ENCODE measurements at places on chromosomes 2 and 18. TPM values are rescaled to one million over a fixed set of nuclear protein-coding genes. Genes with fewer than 3 reads are reported as not detected.

DNA sequence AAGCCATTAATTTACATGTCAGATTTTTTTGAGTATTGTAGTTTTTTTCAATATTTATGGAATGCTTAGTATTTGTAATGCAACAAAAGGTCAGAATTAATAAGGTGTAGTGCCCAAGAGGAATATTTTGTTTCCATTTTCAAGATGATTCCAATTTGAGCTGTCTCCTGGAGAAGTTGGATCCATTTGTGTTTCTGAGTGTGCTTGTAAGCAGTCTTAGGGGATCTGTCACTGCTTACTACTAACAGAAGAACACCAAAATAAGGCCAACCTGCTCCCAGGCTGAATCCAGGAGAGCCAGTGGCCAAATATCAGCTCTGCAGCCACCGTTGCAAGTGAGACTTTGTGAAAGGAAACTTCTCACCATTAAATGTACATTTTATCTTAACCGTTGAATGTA is 129.9 kb downstream of the AGAP1 start:
- H3K27ac ChIP-seq: no peak overlapping the region
- H3K4me3 ChIP-seq: no peak overlapping the region
- no peak for DNase-seq
- H3K36me3 ChIP-seq: no peaks in the 10 kb centered on the region

GRCh38 chr2:43274721-43275120 is 48.3 kb upstream of the ZFP36L2 start:
- H3K27ac ChIP-seq: no peak overlapping the region
- H3K36me3 ChIP-seq: peaks cover 4% of the 10 kb centered on the region
- no peak overlapping the region for H3K4me3 ChIP-seq
- peaks cover 27% of the 10 kb centered on the region for H3K4me1 ChIP-seq
- no peak for DNase-seq
- no peaks in the 10 kb centered on the region for H3K27me3 ChIP-seq

GRCh38 chr2:189515264-189515663 is 65.3 kb downstream of the SLC40A1 start:
- H3K36me3 ChIP-seq: no peaks in the 10 kb centered on the region
- no peaks in the 10 kb centered on the region for H3K4me1 ChIP-seq
- no peak overlapping the region for H3K4me3 ChIP-seq
- H3K27me3 ChIP-seq: no peaks in the 10 kb centered on the region

GRCh38 chr2:27407798-27408491 is 1.4 kb downstream of the PPM1G start:
- peak overlapping the region; percentile 68 for H3K27ac ChIP-seq
- peaks cover 17% of the 10 kb centered on the region for H3K4me1 ChIP-seq

DNA sequence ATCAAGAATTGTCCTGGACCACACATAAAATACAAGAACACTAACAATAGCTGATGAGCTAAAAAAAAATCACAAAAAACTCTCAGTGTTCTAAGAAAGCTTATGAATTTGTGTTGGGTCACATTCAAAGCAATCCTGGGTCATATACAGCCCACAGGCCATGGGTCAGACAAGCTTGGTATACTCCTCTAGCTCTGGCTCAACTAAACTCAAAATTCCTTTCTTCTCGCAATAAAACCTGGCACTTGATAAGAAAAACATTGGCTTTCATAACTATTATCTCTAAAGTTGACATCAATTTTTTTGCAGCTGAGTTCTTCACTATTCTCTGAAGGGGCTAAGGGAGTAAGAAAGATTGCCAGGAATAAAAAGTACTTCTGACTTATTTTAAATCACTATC is 38.3 kb downstream of the FBXO48 start:
- peaks cover 13% of the 10 kb centered on the region for H3K4me1 ChIP-seq
- no peaks in the 10 kb centered on the region for H3K36me3 ChIP-seq
- no peaks in the 10 kb centered on the region for H3K27me3 ChIP-seq

ATOH8 gene
- total RNA-seq: 18.6 TPM

GRCh38 chr18:79385708-79386341 is 9.9 kb upstream of the NFATC1 start:
- H3K4me3 ChIP-seq: no peak overlapping the region
- no peaks in the 10 kb centered on the region for H3K4me1 ChIP-seq
- DNase-seq: no peak
- H3K27ac ChIP-seq: no peak overlapping the region
- H3K27me3 ChIP-seq: peaks cover 38% of the 10 kb centered on the region
- no peaks in the 10 kb centered on the region for H3K36me3 ChIP-seq

DNA sequence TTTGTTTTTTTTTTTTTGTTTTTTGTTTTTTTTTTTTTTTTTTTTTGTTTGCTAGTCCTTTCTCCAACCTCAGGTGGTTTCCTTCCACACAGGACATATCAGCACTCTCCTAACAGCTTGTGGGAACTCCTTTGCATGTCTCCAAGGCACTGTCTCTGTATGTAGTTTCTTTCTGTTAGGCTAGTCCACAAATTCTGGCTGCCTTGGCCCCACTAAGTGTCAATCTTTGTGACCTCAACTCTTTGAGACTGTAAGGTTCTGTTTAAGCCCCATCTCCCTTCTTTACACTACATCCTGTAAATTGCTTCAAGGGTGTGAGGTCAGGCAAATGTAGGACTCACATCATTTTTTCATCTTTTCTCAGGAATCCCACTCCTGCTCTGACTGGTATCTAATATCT is 85.1 kb downstream of the NCOA1 start:
- H3K36me3 ChIP-seq: no peaks in the 10 kb centered on the region
- H3K27ac ChIP-seq: no peak overlapping the region
- H3K27me3 ChIP-seq: no peaks in the 10 kb centered on the region
- H3K4me1 ChIP-seq: no peaks in the 10 kb centered on the region

DNA sequence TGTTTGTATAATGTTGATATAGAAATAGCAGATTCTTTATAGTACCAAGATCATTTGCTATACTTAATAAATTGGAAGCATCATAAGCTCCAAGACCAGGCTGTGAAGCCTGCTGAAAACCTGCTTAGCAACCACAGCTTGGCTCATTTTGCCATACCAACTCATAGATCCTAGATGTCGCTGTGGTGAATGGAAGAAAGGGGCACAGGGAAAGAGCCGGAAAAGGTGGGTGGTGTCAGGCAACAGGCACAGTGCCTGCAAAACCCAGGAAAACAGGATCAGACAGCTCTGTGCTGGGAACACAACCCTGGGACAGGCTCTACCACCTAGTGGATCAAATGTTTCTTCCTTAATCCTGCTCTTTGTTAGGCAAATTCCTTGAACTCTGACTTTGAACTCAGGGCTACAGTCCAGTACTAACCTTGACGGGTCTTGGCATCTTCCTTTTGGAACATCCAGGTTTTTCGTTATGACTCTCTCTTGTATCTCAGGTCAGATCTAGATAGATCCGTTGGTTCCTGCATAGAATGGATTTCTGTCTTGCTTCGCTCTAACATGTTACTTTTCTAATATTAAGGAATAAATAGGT is 31.6 kb downstream of the TWSG1 start:
- H3K27me3 ChIP-seq: no peaks in the 10 kb centered on the region
- H3K27ac ChIP-seq: no peak overlapping the region
- peak; percentile 66 for DNase-seq
- no peak overlapping the region for H3K4me3 ChIP-seq

DNA sequence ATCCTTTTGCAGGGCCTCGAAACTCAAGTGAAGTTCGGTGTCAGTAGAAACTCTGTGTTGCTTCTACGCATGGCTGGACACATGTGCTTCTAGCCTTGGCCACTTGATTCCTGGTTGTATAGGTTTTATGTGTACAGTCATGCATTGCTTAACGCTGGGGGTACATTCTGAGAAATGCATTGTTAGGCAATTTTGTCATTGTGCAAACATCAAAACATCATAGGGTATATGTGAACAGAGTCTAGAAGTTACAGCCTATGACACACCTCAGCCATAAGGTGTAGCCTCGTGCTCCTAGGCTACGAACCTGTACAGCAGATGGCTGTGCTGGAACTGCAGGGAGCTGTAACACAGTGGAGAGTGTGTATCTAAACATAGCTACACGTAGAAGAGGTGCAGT is 39.4 kb downstream of the TMEM18 start:
- no peak overlapping the region for H3K4me3 ChIP-seq
- no peaks in the 10 kb centered on the region for H3K36me3 ChIP-seq
- H3K27me3 ChIP-seq: no peaks in the 10 kb centered on the region
- no peaks in the 10 kb centered on the region for H3K4me1 ChIP-seq

TGOLN2 gene
- total RNA-seq: 124 TPM

DNA sequence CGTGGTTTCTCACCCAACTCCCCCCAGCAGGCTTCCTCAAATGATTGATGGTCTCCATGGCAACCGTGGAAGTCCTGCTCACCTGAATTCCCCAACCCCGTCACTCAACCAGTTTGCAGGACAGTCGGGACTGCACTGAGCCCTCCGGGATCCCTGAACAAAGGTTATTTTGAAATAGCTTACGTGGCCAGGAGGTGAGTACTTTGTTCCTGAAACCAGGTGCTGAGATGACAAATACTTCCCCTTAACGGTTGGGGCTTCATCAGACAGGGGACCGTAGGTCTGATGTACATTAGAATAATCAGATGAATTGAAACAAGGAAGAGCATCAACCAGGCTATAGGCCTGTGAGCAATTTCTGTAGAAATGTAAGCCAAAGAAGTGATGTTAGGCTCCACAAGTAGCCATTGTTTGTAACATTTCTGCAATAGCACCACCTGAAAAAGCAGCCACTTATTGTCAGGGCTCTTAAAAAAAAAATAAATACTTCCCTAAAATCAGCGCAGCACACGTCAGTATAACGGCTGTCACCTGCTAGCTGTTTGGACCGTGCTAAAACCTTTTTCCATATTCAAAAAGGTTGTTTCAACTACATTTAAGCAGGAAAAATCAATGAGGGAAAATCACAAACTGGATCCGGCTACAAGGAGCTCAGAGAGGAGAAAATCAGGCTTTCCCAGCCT is 206.4 kb upstream of the ID2 start:
- peaks cover 10% of the 10 kb centered on the region for H3K4me1 ChIP-seq
- no peak overlapping the region for H3K27ac ChIP-seq
- H3K36me3 ChIP-seq: no peaks in the 10 kb centered on the region

RNMT gene
- 35.8 TPM for total RNA-seq

GRCh38 chr18:11002796-11003195 is 146.6 kb downstream of the PIEZO2 start:
- no peak for DNase-seq
- H3K27me3 ChIP-seq: no peaks in the 10 kb centered on the region
- H3K36me3 ChIP-seq: no peaks in the 10 kb centered on the region
- no peaks in the 10 kb centered on the region for H3K4me1 ChIP-seq

GRCh38 chr2:50922506-50922905 is 109.4 kb downstream of the NRXN1 start:
- no peak overlapping the region for H3K27ac ChIP-seq
- no peaks in the 10 kb centered on the region for H3K4me1 ChIP-seq
- no peaks in the 10 kb centered on the region for H3K36me3 ChIP-seq
- H3K27me3 ChIP-seq: no peaks in the 10 kb centered on the region

DNA sequence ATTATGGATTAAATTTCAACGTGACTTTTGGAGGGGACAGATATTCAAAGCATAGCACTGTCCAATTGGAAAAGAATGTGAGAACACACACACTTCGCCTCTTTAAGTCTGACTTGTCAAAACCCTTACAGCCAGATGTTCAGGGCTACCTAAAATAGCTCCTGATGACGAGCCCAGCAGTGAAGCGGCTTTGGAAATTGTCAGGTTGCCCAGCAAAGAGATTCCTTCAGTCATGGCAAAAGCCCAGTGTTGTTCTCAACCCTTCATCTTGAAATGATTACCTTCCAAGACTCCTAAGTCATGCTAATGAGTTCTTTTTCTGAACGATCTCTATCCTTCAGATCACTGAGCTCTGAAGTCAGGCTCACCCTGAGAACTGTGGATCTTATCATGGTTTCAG is 436.6 kb downstream of the LRATD1 start:
- no peak overlapping the region for H3K27ac ChIP-seq
- no peaks in the 10 kb centered on the region for H3K36me3 ChIP-seq
- H3K27me3 ChIP-seq: no peaks in the 10 kb centered on the region

DNA sequence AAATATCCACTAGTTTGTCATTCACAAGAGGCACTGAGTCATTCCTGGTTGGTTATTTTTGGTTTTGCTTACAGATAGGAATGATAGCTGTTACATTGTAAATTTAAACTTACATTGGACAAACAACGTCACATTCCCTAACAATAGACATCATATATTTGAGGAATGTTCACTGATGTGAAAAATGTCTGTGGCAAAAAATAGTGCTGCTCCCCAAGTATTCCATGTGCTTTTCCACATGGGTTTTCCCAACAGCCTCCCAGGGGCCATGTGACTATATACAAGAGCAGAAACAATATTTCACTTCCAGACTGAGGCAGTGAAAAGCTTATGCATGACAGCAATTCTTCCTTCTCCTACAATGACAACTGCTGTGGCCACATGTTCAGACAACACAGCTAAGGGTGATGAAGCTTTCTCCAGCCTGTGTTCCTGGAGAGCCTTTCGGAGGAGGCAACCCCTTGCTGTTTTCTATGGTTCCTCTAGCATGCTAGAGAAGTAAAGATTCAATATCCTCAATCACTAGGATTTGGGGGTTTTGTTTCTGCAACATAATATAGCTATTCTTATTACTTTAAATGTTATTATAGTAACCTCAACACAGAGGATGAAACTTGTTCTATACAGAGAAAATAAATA is 202.7 kb downstream of the PTH2R start:
- no peak overlapping the region for H3K27ac ChIP-seq
- H3K27me3 ChIP-seq: no peaks in the 10 kb centered on the region
- H3K4me3 ChIP-seq: no peak overlapping the region
- DNase-seq: no peak
- no peaks in the 10 kb centered on the region for H3K36me3 ChIP-seq

- H3K4me3 ChIP-seq: no peak overlapping the region
- peak; percentile 81 for DNase-seq
- no peaks in the 10 kb centered on the region for H3K36me3 ChIP-seq
These were observed 45.2 kb downstream of the FAM178B start for GRCh38 chr2:96940980-96941775.

GRCh38 chr2:33333433-33333832 is 143.0 kb upstream of the RASGRP3 start:
- no peak overlapping the region for H3K27ac ChIP-seq
- H3K36me3 ChIP-seq: peaks cover 10% of the 10 kb centered on the region
- no peaks in the 10 kb centered on the region for H3K27me3 ChIP-seq

DNA sequence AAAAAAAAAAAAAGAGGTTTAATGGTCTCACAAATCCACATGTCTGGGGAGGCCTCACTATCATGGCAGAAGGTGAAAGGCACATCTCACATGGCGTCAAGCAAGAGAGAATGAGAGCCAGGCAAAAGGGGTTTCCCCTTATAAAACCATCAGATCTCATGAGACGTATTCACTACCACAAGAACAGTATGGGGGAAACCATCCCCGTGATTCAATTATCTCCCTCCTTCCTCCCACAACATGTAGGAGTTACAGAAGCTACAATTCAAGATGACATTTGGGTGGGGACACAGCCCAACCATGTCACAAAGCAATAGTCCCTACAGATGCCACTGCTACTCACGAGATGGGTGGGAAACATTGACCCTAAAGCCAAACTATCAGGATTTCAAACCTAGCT is 392.7 kb upstream of the ID2 start:
- no peaks in the 10 kb centered on the region for H3K4me1 ChIP-seq
- H3K4me3 ChIP-seq: no peak overlapping the region
- DNase-seq: no peak

FHOD3 gene
- total RNA-seq: 13.0 TPM

Measured in osteoblast (primary cell).